ENCODE measurements at places on chromosomes 3 and 15. TPM values are rescaled to one million over a fixed set of nuclear protein-coding genes. Genes with fewer than 3 reads are reported as not detected.

DNA sequence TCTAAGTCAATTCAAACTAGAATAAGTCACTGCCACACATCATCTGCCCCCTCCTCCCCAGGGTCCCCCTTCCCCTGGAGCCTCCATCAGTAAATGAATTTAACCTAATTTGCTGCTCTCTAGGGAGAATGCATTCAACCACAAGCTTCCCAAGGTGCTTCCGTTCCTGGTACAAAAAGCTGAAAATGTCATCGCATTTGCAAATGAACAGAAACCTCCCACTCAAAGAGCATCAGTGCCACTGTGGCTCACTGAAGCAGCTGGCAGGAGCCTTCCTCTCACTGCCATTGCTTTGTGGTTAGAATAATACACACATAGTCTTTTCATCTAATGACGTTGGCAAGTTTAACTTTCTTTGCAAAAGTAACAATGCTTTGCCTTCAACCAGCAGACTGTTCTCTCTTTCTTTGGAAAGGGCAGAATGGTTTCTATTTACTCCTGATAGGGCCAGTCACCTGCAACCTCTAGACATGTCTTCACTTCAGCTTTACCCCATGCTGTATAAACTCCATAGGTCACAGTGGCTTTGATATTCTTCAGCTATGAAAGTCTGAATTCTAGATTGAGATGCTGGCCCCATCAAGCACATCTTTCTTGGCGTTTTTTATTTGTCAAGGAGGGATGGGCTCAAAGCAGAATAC lies 238.1 kb downstream of the CPNE4 start:
- DNase-seq, result no peak

- no peak for DNase-seq
Measured at GRCh38 chr15:69795601-69796000, 302.1 kb downstream of the TLE3 start.

- no peak for DNase-seq
Measured at GRCh38 chr15:59976480-59977271, 27.4 kb upstream of the FOXB1 start.

DNA sequence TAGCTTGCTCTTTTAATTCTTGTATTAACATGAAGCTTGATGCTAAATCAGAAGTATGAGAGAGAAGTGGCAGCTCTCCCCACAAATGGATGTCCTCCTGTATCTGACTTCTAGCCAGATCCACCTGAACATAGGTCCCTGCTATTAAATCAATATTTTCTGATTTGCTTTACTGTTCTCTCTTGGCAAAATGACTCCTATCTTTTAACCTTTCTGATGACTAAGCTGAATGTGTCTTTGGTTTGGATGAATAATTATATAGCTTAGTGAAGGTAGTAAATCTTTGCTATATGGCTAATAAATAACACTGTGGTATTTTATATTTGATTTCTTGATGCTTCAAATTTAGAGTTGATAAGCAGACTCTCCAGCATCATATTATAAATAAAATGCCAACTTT lies 28.3 kb upstream of the ARL14 start:
- DNase-seq, result no peak

DNA sequence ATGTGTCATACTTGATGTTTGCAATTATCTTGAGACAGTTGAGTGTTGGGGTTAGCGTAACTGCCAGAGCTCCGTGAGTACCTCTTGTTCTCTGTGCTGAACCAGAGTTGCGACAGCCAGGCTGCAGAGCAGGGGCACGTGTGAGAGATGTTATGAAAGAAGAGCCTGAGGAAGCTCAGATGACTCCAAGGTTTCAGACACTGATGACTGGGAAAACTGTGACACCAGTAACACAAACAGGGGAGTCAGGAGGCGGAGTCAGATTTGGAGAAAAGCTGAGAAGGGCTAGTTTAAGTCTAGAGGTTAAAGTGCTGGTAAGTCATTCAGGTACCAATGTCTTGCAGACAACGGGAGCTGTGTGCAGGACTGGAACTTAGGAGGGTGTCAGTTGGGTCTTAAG lies 45.0 kb downstream of the BLM start:
- DNase-seq, result no peak

- no peak for DNase-seq
Measured at GRCh38 chr3:17175187-17175807, 290.5 kb downstream of the PLCL2 start.

- no peak for DNase-seq
Measured at GRCh38 chr3:14283092-14283812, 104.6 kb downstream of the LSM3 start.

DNA sequence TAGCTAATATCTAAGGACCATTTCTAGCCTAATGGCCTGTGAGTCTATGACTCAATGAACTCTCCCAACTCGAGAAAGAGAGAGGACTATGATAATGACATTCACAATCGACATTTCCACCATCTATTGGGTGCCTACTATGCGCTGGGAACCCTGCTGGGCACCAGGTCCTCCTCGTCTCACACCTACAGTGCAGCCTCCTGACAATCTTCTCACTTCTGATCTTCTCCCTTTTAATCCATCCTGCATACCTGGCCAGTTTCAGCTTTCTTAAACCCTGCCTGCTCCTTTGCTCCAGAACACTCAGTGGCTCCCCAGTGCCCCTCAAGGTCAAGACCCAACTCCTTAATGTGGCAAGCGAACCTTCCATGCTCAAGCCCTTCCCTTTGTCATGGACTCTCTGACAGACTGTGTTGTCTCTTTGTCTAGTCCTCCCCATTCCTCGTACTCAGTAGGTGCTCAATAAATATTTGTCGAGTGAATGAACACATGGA lies 3.5 kb upstream of the SLC6A1 start:
- no peak for DNase-seq

Gene COLQ
- 1.9 TPM for total RNA-seq

Gene KCTD6
- 21.4 TPM for total RNA-seq

Gene CCK
- total RNA-seq, result 2.4 TPM

Gene DLL4
- 0.60 TPM for total RNA-seq

Measured in H1 (cell line).